Brain microvascular endothelial cell (primary cell): ENCODE measurements at places on chromosomes 4 and X.

GRCh38 chrX:155134255-155134654 lies 62.9 kb downstream of the BRCC3 start:
- DNase-seq, result no peak

GRCh38 chr4:102606261-102606660 lies 105.1 kb downstream of the NFKB1 start:
- no peak for DNase-seq

GRCh38 chr4:157023941-157024340 lies 52.0 kb upstream of the GLRB start:
- DNase-seq, result no peak

DNA sequence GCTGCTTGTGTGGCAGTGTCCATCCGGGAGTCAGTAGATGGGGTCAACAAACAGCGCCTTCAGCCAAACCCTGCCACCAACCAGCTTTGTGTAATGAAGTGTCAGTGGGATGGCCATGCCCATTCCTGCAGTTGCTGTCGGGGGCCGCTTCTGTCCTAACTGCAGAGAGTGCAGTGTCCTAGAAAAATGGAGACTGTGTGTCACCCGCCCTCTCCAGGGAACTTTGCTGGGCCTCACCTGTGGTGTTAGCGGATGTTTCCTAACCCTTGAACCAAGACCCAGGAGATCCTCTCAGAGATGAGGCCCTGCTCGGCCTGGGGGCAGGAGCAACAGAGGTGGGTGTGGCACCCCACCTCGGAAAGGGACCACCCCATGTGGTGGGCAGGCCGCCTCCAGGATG lies 35.3 kb upstream of the HGFAC start:
- no peak for DNase-seq

DNA sequence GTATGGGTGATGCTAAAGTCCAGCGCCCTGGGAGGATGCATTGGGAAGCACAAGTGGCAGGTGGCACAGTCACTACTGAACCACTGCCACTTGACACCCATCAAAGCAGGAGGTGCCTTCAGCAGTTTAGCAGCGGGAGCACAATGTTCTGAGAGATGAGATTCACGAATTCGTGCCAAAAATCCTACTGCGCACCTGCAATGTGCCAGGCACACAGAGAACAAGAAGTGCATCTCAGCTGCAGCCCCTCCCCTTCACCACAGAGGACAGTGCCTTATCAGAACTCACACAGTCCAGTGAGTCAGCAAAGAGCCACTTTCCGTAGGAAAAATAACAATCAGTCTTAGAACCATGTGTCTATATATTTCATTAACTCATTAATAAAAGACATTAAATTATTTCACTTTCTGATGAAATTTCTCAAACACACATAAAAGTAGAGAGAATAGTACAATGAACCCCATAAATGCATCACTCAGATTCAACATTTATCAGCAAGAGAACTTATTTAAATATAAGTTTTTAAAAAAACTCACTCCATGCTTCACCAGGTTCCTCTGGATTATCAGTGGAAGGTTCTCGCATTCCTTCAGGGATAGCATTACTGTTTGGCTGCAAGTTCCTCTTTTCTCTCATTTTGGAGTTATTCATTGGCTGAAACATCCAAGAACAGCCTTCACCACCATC lies 47.0 kb downstream of the BEND2 start:
- no peak for DNase-seq
